ENCODE measurements at places on chromosomes 1 and 21.

GRCh38 chr1:66633159-66633558 lies 99.2 kb downstream of the SGIP1 start:
- DNase-seq = no peak

DNA sequence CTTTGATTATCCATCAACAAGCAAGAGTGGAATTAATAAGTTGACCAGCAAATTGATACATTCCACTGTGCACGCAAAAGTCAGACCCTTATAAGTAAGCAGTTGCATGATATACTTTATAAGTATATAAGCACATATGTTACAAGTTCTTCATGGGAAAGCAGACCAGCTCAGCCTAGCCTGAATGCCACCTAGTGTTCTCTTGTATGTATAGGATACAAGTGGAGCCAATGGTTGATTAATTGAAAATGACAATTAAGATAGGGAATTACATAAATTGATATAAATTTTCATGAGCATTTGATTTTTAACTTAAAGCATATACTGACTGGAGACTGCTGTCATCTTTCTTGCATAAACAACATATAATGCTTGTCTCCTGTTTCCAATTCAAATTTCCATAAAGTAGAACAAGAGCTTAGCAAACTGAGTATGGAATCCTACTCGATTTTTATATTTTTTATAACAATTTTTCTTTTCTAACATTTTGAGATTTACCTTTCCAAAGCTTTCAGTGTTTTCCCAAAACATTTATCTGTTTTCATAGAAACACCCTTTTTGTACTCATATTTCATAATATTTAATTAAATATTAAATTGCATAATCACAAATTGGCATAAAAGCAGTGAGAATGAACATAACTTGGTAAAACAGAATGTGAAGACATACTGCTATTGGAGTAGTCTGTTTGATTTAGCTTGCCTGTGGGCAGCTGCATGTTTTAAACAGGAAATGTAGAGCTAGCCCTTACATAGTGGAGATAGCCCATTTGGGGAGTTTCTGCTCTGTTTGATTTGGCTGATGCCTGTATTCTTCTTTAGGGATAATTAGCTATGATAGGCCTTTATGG lies 62.8 kb downstream of the MAGI3 start:
- DNase-seq = peak; percentile 29

- no peak for DNase-seq
Observed at GRCh38 chr1:181077576-181078242, 10.8 kb upstream of the IER5 start.

DNA sequence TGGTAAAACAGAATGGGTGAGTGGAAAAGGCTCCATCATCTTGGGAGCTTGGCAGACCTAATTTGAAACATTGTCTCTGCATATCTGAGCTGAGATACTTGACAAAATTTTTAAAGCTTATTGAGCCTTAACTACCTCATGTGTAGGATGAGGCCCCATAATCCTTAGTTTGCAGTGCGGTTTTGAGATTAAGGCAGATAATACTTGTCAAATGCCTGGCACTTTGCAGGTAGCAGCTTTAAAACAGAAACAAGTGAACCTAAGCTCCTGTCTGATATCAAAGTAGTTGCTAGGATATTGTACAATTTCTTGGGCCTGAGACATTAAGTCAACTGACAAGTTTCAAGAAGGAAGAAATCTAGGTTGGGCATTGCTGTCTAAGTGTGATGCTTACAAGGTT lies 65.3 kb downstream of the TBX19 start:
- DNase-seq = no peak

GRCh38 chr1:231176421-231176820 lies 14.6 kb downstream of the TRIM67 start:
- no peak for DNase-seq

DNA sequence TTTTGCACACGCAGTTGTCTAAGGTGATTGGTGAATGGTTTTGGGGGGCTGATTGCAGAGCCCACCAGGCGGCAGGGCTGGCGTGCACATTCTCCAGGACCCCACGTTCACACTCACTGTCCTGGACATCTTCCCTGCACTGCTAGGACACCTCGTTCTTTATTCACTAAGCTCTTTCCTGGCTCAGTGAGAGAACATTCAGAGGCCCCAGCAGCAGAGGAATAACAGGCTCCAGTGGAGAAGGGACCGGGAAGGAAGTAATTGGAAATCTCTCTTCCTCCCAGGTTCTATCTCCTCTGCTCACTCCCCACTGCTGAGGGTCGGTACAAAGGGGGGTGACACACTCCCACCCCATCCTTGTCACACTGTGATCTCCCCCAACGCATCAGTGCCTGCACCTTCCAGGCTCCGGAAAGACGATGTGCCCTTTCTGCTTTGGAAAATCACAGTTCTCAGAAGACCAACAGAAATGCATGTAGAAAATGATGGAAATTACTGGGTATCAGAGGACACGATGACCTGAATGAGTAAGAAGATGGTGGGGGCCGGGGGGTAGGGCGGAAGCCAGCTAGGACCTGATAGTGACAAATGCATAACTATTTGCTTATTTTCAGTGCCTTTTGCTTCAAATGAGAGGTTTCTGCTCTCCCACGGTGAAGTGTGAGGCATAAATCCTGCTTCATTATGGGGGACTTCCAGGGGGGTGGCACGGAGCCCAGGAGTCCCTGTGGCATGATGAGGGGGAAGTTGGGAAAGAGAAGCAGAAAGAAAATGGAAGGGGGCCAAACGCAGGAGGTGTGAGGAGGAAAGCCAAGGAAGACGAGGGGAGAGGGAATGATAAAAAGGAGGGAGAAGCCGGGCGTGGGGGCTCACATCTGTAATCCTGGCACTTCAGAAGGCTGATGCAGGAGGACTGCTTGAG lies 25.2 kb upstream of the KIF26B start:
- DNase-seq = no peak

DNA sequence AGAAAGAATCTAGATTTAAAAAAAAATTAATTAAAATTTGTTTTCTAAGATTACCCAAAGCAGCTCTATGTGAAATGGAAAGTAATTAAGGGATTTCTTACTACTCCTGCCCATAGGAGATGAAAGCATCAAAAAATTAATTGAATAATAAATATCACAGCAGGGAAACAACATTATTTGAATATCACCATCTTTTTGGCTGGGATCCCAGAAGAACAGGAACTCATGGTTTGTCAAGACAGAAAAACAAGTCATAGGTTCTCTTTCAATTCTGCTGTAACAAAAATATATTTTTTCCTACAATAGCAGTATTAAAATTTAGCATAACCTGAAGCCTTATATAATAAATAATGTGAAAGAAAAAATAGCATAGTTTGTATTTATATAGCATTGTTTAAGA lies 1713.4 kb downstream of the NCAM2 start:
- DNase-seq = no peak

DNA sequence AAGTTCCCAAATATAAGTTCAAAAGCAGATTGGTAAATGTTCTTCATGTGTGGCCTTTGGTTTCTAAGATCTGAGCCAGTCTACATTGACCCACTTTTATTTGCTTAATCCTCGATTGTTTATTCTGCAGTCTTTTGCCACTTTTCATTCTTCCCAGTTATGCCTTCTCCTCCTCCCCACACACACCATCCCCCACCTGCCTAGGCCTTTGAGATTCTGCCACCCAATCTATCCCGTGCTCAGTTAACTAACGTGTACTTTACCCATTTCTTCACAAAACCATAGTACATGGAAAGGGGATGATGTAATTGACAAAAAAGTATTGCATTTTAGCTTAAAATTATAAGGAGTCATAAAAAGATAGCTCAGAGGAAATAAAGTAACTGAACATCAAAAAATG lies 3.7 kb downstream of the CFH start:
- DNase-seq = no peak

DNA sequence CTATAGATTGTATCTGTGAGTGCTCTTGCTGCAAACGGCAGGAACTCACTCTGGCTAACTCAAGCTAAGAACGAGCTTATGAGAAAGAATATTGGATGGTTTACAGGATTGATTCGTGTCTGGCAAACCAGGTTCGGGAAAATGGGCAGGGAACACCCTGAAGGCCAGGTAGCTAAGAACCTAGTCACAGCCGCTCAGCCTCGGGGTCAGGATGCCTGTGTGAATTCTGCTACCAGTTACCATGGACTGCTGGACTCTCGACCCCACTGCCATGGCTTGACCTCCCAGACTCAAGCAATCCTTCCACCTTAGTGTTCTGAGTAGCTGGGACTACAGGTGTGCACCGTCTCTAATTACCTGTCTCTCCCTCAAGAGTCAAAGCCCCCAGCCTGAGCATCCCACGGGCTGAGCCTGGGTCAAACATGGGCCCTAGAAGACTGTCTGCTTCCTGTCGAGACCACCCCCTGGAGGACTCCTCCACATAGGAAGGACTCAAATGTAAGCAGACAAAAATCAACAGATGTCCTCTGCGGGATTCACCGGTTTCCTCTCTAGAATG lies 45.8 kb downstream of the NENF start:
- no peak for DNase-seq

GRCh38 chr21:46121286-46122221 lies 23.6 kb downstream of the COL6A2 start:
- peak; percentile 18 for DNase-seq

DNA sequence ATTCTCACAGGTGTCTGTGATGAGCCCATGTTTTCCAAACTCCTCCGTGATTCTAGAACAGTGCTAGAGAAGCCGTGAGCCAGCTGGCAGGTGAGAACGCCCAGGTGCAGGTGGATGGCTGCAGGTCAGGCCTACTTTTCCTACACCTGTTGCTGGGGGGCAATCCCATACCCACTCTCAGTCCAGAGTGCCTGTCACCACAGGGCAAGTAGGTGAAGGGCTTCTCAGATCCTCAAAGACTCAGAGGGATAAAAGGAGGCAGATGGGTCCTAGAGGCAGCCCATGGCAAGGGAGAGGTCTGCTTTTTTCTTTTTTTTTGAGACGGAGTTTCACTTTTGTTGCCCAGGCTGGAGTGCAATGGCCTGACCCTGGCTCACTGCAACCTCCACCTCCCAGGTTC lies 50.7 kb upstream of the H6PD start:
- no peak for DNase-seq

GRCh38 chr1:84422909-84423308 lies 24.6 kb downstream of the DNASE2B start:
- DNase-seq = no peak

- no peak for DNase-seq
Observed at GRCh38 chr1:212791261-212791675, 309 bp downstream of the NSL1 start.

DNA sequence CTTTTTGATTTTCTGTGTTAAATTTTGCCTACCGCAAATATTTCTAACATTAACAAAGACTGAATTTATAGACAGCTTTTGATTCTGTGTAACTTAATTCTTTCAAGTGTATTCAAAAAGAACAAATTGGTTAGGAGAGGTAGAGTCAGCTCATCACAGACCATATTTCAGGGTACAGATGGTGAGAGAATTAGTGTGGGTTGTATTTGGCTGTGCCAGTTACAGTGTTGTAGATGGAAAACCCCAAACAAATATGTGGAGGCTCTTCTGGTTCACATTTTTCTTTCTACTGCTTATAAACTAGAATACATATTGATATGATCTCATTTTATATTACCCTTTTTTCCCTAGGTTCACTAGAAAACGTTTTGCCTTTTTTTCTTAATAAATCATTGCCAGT lies 11.1 kb downstream of the RCAN3 start:
- no peak for DNase-seq

- no peak for DNase-seq
Observed at GRCh38 chr21:45747802-45748445, 104.4 kb downstream of the PCBP3 start.

DNA sequence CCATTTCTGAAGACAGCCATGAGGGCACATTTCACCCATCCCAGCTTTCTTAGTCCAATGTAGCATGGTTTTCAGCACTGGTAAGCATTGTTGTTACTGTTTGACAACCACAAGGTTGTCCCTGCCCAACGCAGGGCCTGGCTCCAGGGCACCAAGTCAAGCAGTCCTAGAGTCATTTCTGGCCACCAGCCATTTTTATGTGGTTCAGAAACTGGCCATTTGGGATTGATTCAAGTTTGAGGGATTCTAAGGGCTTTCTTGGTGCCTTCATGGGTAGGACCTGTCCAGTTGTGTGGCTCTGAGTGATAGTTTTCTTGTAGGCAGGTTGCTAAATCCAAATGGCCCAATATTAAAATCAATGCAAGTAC lies 535.4 kb upstream of the USP24 start:
- DNase-seq = no peak

DNA sequence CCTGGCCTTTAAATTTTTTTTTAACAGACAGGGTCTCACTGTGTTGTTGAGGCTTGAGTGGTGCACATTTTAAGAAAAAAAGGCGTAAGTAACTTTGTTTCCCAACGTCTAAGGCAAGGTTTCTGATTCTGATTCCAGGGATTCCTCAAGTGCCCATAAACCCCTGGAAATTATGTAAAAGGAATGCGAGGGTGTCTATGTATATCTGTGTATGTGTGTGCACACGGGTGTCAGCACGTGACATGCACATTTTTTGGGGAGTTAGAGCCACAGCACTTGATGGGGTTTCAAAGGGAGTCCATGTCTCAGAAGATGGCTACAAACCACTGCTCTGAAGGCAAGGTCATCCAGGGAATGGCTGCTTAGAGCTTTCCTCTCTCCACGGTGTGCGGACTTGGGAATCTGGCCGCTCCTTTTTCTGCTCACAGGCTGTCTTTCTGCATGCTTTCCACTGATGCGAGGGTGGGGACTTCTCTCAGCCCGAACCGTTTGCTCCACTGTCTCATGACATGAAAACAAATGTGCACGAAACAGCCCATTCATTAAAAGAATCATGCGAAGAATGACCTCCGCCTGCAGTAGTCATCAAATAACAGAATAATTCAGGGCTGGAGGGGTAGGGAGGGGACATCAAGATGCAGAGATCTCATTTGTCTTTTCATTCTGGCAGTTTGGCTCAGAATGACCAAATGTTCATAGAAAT lies 18.7 kb upstream of the RERE start:
- no peak for DNase-seq
